ENCODE measurements at places on chromosomes 2 and 18.

- DNase-seq: no peak
These were observed 76.4 kb downstream of the ADD2 start for GRCh38 chr2:70691497-70692140.

DNA sequence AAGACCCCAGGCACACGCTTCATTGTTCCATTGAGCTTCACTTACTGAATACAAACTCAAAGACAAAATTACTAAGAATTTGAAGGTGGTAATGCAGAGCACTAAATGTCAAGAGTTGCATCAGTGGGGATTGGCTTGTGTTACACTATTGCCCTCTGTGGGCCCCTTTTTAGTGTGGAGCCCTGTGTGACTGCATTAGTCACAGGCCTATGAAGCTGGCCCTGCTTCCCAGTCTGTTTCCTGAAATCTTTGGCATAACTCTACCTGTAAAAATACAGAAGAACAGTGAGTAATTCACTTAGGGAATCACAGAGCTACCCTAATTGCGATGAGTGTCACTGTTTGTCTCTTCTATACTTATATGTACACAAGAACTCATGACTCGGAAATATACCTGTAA, 40.0 kb upstream of the STPG4 start:
- DNase-seq: no peak

GRCh38 chr2:189574793-189575475, 5.7 kb downstream of the SLC40A1 start:
- no peak for DNase-seq

- no peak for DNase-seq
These were observed 268.3 kb upstream of the CDH20 start for GRCh38 chr18:61064911-61065310.

GRCh38 chr2:146444085-146444484, 1400.7 kb upstream of the ACVR2A start:
- DNase-seq: no peak

All from effector CD8-positive, alpha-beta T cell (primary cell).